Activated CD4-positive, alpha-beta memory T cell treated with anti-CD3 and anti-CD28 coated beads, Interleukin-2, amount 10 ng/mL, durations not matched to agents 7 days and 5 days (primary cell): ENCODE measurements at places on chromosomes 12 and 14. TPM values are rescaled to one million over a fixed set of nuclear protein-coding genes. Genes with fewer than 3 reads are reported as not detected.

The SYCP3 gene
- 0.30 TPM for total RNA-seq

The ADAM21 gene
- total RNA-seq, result not detected

- DNase-seq, result no peak
These were observed 114.7 kb downstream of the FBXL14 start for GRCh38 chr12:1479645-1480044.

The SAMD15 gene
- not detected for total RNA-seq

- no peak for DNase-seq
These were observed 14.8 kb downstream of the JDP2 start for GRCh38 chr14:75442642-75443041.

GRCh38 chr14:22939684-22940083, 10.5 kb upstream of the PRMT5 start:
- no peak for DNase-seq

DNA sequence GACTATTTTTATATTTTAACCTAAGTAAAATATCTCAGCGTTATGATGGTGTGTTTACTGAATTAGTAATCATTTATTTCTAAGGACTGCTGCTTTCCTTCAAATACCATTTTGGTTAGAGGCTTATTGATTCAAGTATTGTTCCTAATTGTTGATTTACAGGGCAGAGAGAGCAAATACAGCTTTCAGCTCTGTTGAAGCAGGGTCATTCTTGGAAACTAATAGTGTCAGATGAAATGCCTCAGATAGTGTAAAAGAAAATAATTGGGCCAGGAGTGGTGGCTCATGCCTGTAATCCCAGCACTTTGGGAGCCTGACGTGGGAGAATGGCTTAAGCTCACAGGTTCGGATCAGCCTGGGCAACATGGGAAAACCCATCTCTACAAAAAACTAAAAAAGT, 249.3 kb downstream of the FUT8 start:
- no peak for DNase-seq

The ATL1 gene
- 0.86 TPM for total RNA-seq

The AICDA gene
- not detected for total RNA-seq

DNA sequence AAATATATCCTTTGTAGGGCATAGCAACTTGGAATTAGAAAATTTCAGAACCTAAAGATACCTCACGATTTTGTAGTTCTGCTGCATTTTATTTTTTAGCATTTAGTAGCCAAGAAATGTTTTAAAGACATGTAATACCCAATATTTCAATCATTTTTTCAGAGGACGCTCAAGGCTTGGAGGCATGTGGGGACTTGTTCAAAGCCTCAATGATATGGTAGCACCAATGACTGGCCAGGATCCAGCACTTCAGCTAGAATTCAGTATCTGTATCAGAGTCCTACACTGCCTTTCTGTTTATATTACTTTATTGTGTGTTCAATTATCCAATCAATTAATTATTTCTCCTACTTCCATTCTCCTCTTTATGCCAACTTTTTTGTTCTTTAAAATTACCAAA, 154.8 kb upstream of the NEDD1 start:
- no peak for DNase-seq

The GPR84 gene
- 0.25 TPM for total RNA-seq

DNA sequence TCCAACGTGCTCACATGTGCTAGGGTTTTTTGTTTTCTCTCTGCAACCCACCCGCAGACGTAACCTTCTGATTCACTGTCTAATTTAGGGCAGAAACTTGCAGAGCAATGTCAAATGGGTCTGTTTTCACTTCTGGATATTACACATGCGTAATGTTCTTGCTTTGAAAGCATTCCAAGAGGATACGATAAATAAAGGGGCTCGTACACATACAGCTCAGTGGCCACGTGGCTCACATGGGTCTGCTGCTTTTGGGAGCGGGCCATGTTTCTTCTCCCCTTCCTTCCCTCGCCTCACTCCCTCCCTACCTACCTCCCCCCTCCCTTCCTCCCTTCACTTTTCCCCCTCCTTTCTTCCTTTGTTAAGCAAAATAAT, 23.4 kb downstream of the CACNA1C start:
- DNase-seq, result no peak

The FBLN5 gene
- total RNA-seq, result 2.5 TPM

DNA sequence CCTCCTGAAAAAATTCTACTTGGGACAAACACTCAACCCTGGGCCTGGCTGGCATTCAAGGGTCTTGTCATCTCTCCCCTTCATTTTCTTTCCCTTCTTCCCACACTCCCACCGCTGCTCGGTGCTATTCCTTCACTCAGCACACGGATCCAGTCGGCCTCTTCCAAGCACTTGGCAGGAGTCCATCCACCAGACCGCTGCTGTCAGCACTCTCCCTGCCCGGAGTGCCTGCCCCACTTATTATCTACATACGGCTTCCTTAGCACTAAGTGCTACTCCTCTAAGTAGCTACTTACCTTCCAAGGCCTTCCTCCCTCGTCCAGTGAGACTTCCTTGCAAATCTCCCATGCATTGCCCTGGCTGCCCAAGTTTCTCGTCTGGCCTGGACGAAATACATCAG, 29.8 kb downstream of the CALM1 start:
- DNase-seq, result no peak

DNA sequence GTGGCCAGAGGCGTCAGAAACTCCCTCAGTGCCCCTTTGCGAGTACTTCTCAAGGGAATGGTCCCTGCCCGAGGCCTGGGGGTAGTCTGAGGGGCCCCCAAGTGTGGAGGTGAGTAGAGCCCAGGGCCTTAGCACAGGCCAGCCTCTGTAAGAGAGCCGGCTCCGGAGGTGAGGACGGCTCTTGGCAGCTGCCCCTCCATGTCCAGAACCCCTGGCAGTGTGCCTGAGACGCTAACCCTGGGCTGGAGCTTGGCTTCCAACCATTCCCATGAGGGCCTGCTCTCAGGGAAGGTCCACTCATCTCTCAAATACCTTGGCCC, 61.7 kb downstream of the PRMT8 start:
- DNase-seq, result no peak

DNA sequence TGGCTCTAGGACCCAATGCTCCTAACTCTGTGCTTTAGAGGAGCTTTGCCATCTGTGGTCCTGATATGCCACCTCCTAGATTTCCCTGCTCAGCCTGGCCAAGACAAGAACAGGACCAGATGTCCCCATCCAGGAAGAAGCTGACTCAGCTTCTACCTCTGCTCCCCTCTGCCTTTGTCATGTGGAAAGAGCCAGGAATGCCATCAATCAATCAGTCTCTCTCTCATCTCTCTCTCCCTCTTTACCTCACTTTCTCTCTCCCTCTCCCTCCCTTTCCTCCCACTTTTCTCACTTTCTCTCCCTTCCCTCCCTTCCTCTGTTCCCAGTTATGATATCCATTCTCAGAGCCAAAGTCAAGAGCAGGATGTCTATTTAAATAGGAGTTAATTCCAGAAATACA, 892.5 kb upstream of the TMEM132C start:
- no peak for DNase-seq

DNA sequence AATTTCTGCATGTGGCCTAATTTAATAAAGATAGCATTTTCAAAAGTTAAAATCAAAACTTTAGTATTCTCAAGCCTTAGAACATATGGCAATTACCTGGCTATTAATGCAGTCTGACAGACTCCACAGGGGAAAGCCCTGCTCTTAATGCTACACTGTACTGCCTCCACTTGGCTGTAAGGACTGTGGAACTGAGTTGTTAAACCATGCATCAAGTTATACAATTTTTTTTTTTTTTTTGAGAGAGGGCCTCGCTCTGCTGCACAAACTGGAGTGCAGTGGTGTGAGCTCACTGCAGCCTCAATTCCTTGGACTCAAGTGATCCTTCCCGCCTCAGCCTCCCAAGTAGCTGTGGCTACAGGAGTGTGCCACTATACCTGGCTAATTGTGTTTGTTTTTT, 19.0 kb upstream of the NDUFA12 start:
- DNase-seq, result no peak

The LMNTD1 gene
- not detected for total RNA-seq

DNA sequence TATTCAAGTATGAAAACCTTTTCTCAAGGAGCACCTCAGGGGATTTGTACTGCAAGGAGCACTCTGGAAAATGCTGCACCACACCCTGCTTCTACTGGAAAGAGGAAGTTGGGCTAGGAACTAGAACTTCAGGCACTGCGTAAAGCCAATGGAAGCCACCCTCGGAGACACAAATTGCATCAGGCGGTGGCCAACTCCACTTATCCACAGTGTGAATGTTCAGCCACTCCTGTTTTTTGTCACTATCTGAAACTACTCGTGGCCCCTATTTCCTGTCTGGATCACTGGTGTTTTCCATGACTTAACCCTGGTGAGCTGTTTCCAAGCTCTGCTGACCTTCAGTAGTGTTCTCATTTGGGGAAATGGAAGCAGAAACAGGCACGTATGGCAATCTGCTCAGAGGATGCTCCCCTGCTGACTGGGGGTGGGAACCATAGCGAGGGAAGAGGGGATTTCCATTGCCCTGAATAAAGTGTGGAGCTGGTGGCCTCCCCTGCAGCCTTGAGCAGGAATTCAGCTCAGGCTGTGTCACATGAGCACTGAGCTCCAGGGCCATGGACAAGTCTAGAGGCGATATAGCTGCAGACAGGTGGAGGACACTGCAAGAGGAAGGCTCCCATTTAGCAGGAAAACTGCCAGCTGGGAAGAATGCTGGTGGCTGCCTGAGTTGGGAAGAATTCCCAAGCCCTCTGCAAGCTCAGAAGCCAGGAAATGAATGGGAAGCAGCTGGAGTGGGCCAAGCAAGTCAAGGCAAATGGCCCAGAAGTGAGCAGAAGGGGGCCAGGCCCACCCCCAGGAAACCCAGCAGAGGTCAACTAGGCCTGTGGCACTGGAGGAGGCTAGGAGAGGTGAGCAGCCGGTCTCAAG, 50.5 kb upstream of the RAP1B start:
- DNase-seq, result no peak

The GUCY2C gene
- total RNA-seq, result not detected

GRCh38 chr14:77579065-77579464, 37.4 kb downstream of the SPTLC2 start:
- DNase-seq, result no peak

GRCh38 chr12:9880532-9881078, 684 bp upstream of the KLRF2 start:
- DNase-seq, result no peak

The LRFN5 gene
- total RNA-seq, result not detected

DNA sequence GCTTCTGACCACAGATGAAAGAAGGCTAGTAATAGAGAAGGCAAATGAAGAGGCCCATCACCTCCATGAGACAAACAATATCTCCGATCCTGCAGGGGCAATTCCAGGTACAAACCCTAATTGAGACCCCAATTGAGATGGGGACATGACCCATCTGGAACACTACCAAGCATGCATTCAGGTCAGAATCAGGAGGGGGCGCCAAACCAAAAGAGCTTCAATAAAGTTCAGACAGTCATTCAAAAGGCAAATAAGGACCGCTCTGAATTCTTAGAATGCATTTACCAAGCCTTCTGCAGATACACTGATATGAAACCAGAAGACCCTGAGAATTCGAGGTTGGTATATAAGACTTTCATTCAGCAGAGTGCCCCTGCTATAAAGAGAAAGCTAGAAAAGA, 10.2 kb upstream of the EDDM3B start:
- DNase-seq, result peak; percentile 32

The STAB2 gene
- total RNA-seq, result not detected

The SLC7A8 gene
- 0.76 TPM for total RNA-seq

- DNase-seq, result no peak
These were observed 10.1 kb downstream of the KRT80 start for GRCh38 chr12:52181746-52182145.

DNA sequence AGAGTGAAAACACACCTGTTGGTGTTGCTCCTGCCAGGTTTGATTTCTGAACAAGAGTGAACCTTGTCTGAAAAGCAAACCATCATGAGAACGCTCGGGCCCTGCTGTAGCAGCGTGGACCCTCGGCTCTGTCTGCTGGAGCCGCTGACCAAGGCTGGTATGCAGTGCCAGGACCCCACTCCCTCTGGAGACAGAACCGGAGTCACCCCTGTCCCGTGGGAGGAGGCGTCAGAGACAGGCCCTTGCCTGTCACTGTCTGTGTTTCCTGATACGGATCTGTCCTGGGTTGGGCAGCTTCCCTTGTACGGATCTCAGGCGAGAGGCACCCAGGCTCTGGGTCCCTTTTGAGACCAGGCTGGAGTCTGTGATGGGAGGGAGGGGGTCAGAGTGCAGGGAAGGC, 111.6 kb downstream of the ADGRD1 start:
- no peak for DNase-seq

DNA sequence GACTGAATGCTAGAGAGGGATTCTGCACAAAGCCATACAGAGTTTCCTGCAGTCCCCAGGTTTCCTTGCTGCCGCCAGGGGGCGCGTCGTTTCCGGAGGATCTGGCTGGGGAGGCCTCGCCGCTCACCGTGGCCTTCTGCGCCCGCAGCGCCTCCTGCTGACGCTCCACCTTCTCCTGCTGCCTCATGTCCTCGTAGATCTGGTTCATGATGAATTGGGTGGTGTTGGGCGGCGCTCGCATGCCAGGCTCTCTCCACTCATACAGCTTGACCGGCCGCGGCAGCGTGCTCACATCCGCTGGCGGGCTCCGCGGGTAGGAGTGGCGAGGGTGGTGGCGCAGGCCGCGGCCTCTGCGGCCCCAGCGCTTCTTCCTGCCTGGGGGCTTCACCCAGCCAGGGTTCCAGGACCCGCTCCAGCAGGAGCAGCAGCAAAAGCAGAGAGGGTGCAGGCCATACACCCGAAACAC, 987 bp downstream of the CCER1 start:
- DNase-seq, result no peak

- DNase-seq, result peak; percentile 95
These were observed at the start of gene IRF2BPL for GRCh38 chr14:77028384-77029231. Gene IRF2BPL (minus strand): TSS chr14:77028708. CDS start chr14:77027792, 916 bp downstream.

GRCh38 chr12:41998436-41998835, 146.2 kb downstream of the GXYLT1 start:
- no peak for DNase-seq

The MORN3 gene
- total RNA-seq, result 3.6 TPM

DNA sequence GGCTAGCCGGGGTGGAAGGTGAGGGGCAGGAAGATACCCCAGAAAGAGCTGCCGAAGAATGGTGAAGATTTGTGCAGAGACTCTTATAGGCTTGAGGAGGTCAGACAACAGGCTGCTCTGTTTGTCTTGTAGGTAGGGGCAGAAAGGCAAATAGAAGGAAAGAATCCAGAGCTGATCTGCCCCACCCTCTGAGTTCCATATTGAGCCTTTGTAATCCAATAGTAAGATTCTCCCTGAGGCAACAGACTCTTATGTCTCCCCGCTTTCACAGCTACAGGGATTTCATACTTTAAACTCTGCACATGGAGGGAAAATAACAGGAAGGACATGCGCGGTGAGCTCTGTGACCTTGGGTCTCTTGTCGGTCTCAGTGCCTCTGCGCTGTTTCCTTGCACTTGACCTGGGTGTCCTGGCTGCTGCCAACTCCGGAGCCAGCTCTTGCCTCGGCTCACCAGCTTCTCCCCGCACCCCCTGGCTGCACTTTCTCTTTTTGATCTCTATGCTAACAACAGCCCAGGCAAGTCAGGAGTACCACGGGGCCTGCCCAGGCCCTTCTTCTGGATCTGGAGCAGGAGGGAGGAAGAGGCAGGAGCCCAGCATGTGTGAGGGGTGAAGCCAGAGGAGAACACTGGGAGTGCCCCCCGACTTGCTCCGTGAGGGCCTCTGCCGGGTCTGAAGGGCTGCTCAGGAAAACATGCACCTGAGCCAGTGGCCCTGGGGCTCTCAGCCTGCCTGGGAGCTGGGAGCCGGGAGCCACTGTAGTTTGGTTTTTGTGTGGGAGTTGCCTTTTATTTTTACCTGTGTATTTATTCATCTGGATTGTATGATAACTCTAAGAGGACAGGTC, 75.8 kb downstream of the PPP1R36 start:
- no peak for DNase-seq
